ENCODE measurements at places on chromosomes 11 and 22. TPM values are rescaled to one million over a fixed set of nuclear protein-coding genes. Genes with fewer than 3 reads are reported as not detected.

Gene TPCN2
- total RNA-seq, result 16.6 TPM

Gene OR51I1
- total RNA-seq, result not detected

Gene EIF4ENIF1
- 27.2 TPM for total RNA-seq

Gene ANO3
- 1.2 TPM for total RNA-seq

Gene OR51B2
- total RNA-seq, result not detected

Gene HBG1
- total RNA-seq, result not detected

Gene TMEM132A
- 18.4 TPM for total RNA-seq

Gene DEPDC7
- 0.81 TPM for total RNA-seq

Gene OMP
- total RNA-seq, result not detected

Gene RAC2
- 107 TPM for total RNA-seq

Gene EI24
- total RNA-seq, result 69.6 TPM

Gene TSGA10IP
- total RNA-seq, result not detected

Gene SLC22A9
- total RNA-seq, result not detected

Gene SULT4A1
- total RNA-seq, result not detected

Gene C11orf91
- 1.5 TPM for total RNA-seq

Gene ABCC8
- 4.7 TPM for total RNA-seq

Gene CSF2RB
- 27.2 TPM for total RNA-seq

Gene ART1
- 0.29 TPM for total RNA-seq

Gene IGLL1
- not detected for total RNA-seq

Gene GGTLC3
- 13.1 TPM for total RNA-seq

Gene OR4C16
- not detected for total RNA-seq

Gene DUSP8
- 18.0 TPM for total RNA-seq

Gene MMP13
- total RNA-seq, result not detected

Gene ZNF214
- 3.7 TPM for total RNA-seq

Gene LRRC10B
- total RNA-seq, result 0.29 TPM

Gene GRK2
- total RNA-seq, result 98.4 TPM

Gene AIFM3
- total RNA-seq, result 5.7 TPM

Gene ADM2
- total RNA-seq, result 2.6 TPM

Gene OLFML1
- total RNA-seq, result 30.6 TPM

Gene SEPTIN3
- total RNA-seq, result 3.2 TPM

Gene POLR2L
- total RNA-seq, result 138 TPM

Gene CCDC87
- 0.26 TPM for total RNA-seq

Gene RIMBP3B
- total RNA-seq, result 0.09 TPM

Gene C11orf42
- total RNA-seq, result not detected

Gene KCNA4
- 2.1 TPM for total RNA-seq

Gene ACTN3
- total RNA-seq, result not detected

Gene SNX32
- not detected for total RNA-seq

Gene VSIG2
- total RNA-seq, result 40.1 TPM

Gene CHST1
- total RNA-seq, result 4.9 TPM

Gene SCUBE2
- total RNA-seq, result 9.9 TPM

Gene SCUBE1
- total RNA-seq, result 36.0 TPM

Gene MEI1
- total RNA-seq, result 2.3 TPM

Gene DEUP1
- total RNA-seq, result not detected

Gene GLB1L3
- 0.43 TPM for total RNA-seq

Gene OR5M3
- total RNA-seq, result not detected

Gene GPHA2
- total RNA-seq, result not detected

Gene HBB
- total RNA-seq, result 338 TPM

Gene HTR3A
- not detected for total RNA-seq
